ENCODE measurements at places on chromosomes 16 and 17. TPM values are rescaled to one million over a fixed set of nuclear protein-coding genes. Genes with fewer than 3 reads are reported as not detected.

DNA sequence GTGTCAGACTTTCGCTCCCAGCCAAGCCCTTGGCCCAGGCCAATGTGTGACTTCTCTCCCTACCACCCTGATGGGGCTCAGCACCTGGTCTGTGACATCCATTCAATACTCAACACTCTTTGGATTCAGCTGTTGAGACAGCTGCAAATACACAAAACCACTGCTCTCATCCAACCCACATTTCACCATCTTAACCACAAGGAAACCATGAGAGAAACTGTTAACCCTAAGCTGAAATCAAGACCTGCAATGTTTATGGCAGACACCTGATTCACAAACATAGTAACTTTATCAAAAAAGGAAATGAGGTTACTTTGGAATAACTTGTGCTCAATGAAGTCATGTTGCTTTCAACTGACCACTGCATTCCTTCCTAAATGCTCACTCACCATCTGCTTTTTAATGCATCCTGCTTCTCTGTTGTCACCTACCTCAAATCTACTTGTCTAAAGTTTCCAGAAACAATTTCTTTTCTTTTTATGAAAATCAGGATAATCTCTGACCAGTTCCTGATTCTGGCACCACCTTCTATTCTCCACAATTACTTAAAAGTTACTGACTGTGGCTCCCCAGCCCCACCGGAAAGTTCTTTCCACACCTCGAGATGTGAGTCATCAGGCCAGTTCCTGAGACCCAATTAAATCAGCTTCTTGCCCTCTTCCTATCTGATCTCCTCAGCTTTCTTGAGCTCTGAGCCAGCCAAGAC, 88.2 kb downstream of the NOG start:
- DNase-seq: no peak

GRCh38 chr17:19371259-19372010, 6.9 kb upstream of the MAPK7 start:
- no peak for DNase-seq

DNA sequence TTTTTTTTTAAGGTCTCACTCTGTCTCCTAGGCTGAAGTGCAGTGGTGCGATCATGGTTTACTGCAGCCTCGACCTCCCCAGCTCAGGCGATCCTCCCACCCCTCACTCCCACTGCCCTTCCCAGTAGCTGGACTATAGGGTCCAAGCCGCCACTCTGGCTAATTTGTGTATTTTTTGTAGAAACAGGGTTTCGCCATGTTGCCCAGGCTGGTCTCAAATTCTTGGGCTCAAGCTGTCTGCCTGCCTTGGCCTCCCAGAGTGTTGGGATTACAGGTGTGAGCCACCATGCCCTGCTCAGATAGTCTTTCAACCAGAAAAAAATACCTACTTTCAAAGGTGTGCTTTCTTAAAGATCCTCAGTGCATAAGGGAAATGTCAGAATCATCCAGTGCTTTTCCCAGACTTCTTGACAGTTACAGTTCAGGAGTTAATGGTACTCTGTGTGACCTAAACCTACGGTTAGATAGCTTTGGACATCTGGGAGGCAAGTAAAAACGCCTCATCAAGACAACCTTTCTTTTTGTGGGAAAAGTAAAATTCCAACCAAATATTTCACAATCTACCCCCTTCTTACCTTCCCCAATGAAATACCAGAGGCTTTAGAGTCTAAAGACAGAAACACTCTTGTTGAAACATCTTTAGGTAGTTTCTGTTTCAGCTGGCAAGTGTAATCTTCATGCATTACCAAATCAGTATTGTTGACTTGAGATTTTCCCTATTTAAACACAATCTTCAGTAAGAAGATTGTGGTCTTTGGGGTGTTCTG, 6.8 kb downstream of the RSPRY1 start:
- no peak for DNase-seq

- DNase-seq: no peak
These were observed 17.7 kb downstream of the PSMD11 start for GRCh38 chr17:32461853-32462617.

GRCh38 chr16:49763826-49764225, 92.1 kb downstream of the ZNF423 start:
- no peak for DNase-seq

DNA sequence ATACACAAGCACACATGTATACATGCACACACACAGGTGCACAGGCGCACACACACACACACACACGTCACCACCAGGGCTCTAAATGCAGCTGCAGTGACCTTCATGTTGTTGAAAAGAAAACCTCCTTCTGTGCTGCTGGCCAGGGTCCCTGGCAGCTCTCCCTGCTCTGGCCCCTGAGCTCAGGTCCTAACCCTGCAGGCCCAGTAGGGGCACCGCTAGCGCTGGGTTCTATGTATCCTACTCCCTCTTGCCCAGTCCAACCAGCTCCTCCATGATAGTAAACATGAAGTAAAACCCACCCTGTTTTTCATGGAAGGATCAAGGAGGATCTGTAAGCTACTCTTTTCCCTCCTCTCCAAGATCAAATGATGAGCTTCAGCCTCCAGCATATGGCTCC, 172.8 kb downstream of the RBFOX3 start:
- DNase-seq: no peak

GRCh38 chr17:45131616-45132319, 547 bp downstream of the PLCD3 start:
- DNase-seq: no peak

GRCh38 chr16:424623-425081, 797 bp upstream of the RAB11FIP3 start:
- DNase-seq: no peak

- no peak for DNase-seq
These were observed 17.6 kb downstream of the SRCIN1 start for GRCh38 chr17:38587947-38588787.

GRCh38 chr17:48704361-48705248, 17.7 kb downstream of the PRAC1 start:
- no peak for DNase-seq

DNA sequence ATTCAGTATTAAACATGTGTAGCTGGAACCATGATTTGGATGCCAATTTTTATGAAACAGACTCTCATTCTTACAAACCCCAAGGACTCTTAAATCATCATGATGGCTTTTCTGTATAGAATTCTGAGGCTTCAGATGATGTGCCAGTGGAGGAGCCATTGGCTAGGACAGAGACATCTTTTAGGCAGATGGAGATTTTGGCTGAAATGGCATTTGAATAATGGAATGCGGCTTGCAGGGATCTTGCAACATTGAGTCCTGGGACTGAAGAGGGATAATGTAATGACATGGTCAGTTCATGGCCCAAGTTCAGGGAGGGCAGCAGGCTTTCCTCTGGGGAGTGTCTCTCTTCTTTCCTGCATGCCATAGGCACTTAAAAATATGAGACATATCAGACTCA, 172.4 kb downstream of the ABCA8 start:
- DNase-seq: no peak

GRCh38 chr16:8374586-8375231, 215.6 kb downstream of the TMEM114 start:
- no peak for DNase-seq

DNA sequence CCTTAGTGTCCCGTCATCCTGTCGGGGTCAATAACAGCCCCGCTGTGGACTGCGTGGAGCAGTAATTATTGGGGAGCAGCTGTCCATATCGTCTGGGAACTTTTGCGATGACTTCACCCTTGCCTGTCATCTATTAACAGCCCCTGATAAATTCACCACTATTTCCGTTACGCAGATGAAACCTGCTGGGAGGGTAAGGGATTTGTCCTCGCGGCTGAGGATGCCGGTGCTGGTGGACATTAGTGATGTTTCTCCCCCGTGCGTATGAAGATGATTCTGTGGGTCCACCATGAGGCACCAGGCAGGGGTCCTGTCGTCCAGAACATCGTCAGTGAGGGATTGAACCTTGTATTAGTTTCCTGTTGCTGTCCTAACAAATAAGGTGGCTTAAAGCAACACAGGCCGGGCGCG, 1.0 kb downstream of the FLYWCH2 start:
- no peak for DNase-seq

DNA sequence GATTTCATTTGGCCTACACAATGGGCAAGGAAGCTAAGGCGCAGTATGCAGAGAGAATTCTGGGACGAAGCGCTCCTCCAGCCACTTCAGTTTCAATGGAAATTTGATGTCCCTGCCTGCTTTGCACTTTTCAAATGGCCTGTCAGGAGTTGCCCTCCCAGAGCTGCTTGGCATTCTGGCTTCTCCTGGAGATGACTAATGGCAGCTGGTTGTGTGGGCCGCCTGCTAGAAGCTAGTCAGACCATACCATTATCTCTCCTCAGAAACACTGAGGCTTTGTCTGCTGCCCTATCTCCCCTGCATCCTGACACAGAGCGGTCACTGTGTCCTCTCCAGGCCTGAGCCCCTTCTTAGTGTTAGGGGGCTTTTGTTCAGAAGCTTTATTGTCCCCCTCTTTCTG, 180.1 kb downstream of the SPECC1 start:
- DNase-seq: no peak

DNA sequence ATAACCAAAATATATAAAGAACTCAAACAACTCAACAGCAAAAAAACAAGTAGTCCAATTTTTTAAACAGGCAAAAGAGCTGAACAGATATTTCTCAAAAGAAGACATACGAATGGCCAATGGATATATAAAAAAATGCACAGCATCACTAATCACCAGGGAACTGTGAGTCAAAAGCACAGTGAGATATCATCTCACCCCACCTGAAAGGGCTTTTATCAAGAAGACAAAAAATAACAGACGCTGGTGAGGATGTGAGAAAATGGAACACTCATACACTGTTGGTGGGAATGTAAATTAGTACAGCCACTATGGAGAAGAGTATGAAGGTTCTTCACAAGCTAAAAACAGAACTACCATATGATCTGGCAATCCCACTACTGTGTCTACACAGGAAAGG, 7.4 kb downstream of the XYLT1 start:
- no peak for DNase-seq

DNA sequence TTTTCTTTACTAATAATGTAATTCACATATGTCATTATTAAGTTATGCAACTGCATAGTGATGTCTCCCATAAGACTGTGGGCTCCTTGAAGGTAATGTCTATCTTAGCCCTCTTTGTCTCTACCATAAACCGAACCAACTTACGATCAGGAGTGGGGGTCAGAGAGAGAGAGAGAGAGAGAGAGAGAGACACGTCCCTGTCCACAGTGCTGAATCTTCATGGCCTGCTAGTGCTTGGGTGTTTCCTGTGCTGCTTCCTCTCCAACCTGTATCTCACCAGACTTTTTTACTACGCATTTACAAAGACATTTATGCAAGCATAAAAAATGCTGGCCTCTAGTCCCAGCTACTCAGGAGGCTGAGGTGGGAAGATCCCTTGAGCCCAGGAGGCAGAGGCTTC, 52.2 kb upstream of the HAPSTR1 start:
- no peak for DNase-seq

- no peak for DNase-seq
These were observed 22.8 kb upstream of the IRX3 start for GRCh38 chr16:54309341-54309740.

- no peak for DNase-seq
These were observed 997 bp downstream of the HOXB7 start for GRCh38 chr17:48609759-48610281.

GRCh38 chr17:31291820-31292219, 5.2 kb downstream of the OMG start:
- no peak for DNase-seq

GRCh38 chr17:50903604-50904517, 37.7 kb upstream of the TOB1 start:
- no peak for DNase-seq

Gene ZFHX3
- polyA plus RNA-seq: 28.0 TPM

Gene TBC1D3
- not detected for polyA plus RNA-seq

Gene RNF157
- polyA plus RNA-seq: 8.9 TPM

Gene FOXJ1
- polyA plus RNA-seq: 31.7 TPM

Gene CNEP1R1
- polyA plus RNA-seq: 35.2 TPM

All from right lung (tissue), 10 donors.